ENCODE measurements at places on chromosomes 2 and 18.

DNA sequence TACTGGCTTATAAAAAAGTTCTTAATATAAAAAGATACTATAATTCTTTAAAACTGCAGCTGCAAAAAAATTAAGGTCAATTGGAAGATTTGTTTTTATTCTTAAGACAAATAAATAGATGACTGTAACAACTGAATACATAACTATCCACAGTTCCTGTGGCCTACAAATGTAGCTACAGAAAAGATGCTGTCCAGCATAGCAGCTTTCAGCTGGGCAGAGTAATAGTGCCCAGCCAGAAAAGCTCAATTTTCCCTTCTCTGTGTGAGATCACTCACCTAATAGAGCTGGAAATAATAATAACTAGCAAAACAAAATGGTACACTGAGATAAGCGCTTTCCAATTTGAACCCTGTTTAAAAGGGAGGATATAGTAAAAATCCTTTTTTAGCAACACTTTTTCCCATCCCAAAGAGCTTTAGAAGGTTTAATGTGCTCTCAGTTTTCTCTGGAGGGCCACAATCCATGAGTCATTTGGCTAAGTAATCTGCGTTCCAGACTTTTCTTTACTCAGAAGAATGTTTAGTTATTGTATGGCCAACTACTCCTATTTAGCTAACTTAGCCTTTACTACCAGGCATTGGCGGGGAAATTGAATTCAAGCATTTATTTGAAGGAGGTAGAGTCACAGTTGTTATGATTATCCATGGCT, 158.1 kb upstream of the SLC39A10 start:
- DNase-seq = no peak

DNA sequence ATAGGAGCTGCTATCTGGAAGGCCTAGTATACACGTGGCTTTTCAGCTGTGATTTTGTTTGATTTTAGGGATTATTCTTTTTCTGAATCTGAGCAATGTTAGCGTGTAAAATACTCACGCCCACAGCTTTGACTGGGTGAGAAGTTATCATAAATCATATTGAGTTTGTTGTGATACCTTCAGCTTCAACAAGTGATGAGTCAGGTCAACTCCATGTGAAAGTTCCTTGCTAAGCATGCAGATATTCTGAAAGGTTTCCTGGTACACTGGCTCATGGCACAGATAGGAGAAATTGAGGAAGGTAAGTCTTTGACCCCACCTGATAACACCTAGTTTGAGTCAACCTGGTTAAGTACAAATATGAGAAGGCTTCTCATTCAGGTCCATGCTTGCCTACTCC, at the start of gene GKN1:
Gene GKN1 (plus strand): TSS at position 386 of the 400 bp plus-strand sequence. CDS start 42 bp downstream, outside the sequence.
- DNase-seq = no peak

DNA sequence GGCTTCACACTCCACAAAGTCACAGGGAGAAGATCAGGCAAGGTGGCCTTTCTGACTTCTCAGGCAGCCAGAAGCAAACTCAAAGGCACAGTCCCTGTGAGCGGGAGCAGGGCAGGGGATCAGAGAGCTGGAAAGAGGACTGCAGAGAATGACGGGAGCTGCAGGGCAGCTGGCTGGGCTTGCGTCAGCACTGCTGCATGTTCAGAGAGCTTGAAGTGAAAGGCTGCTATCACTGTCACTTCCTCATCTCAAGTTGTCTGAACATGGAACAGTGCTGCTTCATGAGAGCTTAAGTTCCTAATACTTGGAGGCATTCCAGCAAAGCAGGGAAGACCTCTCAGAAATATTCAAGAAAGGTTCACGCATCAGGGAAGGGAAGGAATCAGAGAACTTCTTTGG, 20.4 kb downstream of the TGFBRAP1 start:
- DNase-seq = no peak

- DNase-seq = no peak
These were observed 2.1 kb downstream of the ST8SIA5 start for GRCh38 chr18:46754661-46755292.

- DNase-seq = no peak
These were observed 46.9 kb downstream of the NAB1 start for GRCh38 chr2:190695739-190696138.

GRCh38 chr2:218286570-218287459, 5.5 kb downstream of the TMBIM1 start:
- peak; percentile 93 for DNase-seq

- DNase-seq = no peak
These were observed 993 bp downstream of the COX7A2L start for GRCh38 chr2:42359965-42360483.

- DNase-seq = no peak
These were observed 288 bp upstream of the RDH14 start for GRCh38 chr2:18560797-18561085.

- DNase-seq = no peak
These were observed 823.2 kb upstream of the ID2 start for GRCh38 chr2:7858624-7859023.

DNA sequence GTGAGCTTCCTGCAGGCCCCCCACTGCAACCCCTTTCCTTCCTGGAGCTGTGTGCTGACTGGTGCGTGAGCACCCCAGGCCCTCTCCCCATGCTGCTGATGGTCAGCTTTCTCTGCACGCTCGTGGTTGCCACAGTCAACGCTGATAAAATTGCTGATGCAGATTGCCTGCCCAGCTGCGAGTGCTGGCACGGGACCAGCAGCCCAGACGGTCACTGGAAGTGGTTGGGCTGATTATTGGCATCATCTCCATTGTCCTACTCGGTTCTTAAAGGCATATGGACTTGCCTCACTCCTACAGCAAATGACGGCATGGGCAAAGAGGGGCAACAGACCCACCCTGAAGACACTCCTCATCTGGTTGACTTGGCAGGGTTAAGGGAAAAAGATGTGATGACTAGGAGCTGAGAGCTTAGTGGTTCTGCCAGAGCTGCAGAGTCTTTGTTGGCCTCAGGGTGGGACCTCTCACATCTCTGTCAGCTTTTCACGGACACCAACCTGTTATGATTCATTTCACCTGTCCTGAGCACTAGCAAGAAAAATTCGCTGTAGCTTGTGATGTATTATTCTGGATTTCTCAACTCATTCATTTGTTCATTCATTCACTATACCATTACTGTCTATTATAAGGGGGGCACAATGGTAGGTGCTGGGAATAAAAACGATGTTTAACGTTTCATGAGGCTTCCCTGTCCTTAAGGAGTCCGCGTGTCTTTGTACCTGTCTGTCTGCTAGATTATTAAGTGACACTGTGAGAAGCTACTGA, 38.4 kb downstream of the PAX8 start:
- DNase-seq = no peak

- no peak for DNase-seq
These were observed 36.2 kb downstream of the SPTBN1 start for GRCh38 chr2:54492335-54492734.

GRCh38 chr2:137939026-137939425, 25.2 kb upstream of the HNMT start:
- no peak for DNase-seq

GRCh38 chr2:239661334-239662312, 260.8 kb upstream of the HDAC4 start:
- DNase-seq = no peak

- no peak for DNase-seq
These were observed 121.6 kb upstream of the NDUFV2 start for GRCh38 chr18:8980918-8981317.

DNA sequence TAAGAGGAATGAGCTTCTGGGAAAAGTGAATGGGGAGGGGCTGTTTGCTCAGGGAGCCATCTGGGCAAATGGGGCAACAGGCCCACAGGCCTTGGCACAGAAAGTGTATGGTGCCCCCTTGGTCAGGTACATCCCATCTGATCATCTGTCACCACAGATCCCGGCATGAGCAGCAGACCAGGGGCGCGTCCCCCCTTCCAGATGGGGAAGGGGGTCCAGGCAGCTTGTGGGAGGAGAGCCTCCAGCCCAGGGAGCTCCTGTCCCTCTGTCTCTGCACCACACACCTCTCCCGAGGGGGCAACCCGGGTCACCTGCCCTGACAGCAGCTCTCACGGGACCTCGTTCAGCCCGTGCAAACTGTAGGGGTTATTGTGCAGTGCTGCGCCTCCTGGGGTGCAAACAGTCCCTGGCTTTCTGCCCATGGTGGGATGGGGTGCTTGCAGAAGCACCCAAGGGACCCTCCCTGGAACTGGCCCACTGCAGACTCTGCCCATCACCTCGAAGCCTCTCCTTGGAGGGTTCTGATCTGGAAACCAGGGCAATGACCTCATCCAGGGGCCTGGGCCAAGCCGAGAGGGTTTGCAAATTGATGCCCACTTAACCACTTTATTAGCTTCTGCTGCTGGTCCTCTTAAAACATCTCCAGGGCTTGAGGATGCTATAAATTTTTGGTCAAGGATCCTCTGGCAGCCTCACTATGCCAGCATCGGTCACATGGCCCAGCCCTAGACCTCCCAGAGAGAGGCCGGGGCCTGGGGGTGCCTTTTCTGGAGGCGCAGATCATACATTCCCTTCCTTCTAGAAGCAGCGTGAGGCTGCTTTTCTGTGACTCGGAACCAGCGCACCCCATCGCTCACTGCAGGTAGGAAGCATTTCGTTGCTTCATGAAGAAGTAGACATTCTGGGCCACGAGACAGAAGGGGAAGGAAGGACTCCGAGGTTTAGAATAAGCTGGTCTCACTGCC, 7.6 kb upstream of the BOK start:
- DNase-seq = no peak

DNA sequence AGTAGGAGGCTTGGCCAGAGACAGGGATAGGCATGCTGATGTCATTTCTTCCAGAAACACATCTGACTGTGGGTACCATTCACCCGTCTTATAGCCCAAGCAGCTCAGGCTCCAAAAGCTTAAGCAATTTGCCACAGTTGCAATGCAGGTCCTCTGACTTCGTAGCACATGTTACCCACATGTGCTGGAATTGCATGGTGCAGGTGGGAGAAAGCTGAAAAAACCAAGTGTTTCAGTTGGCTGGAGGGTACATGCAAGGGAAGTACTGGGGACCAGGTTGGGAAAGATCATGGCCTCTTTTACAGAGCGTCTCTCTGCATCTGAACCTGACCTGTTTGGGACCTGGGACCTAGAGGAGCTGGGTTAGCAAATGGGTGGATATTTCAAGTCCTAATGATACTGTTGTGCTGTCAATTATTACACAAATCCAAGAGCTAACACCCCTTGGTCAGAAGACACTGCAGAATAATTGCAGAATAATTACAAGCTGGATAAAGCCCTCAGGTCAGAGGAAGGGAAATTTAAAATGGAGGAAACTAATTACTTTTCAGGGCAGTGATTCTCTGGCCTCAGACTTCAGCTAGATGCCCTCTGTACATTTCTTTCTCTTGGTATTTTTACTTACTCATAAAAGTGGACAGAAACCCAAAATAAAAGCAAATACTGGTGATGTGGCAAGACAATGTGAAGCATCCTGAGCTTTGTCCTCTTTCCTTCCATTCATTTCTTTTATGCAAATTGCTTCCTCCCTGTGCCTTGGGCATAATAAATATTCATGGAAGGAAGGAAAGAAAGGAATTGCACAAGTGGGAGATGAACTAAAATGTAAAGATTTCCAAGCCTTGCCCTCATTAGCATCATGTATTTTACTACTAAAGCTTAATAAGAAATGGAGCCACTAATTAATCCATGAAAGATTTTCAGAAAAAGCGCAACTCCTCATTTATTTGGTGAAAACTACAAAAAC, 45.6 kb upstream of the TTC39C start:
- no peak for DNase-seq

GRCh38 chr2:177742851-177743250, 329.7 kb downstream of the PDE11A start:
- DNase-seq = no peak

GRCh38 chr2:222241128-222241870, 57.5 kb downstream of the PAX3 start:
- DNase-seq = no peak

DNA sequence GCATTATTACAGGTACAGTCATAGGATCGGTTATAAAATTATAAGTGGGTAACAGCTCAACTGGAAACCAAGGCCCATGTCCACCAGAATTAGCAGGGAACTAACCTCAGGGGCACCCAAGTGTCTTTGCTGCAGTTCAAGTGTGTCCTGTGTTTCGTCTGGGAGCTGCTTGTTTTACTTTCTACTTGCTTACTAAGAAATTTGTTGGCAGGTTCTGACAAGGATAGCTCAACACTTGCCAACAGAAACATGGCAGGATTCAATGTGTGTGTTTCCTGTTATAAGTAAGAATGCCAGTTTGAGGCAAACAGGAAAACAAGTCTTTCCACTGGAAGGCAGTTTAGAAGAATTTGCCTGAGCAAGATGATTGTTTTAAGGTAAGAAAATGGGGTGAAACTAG, 104.5 kb downstream of the EPHA4 start:
- no peak for DNase-seq

DNA sequence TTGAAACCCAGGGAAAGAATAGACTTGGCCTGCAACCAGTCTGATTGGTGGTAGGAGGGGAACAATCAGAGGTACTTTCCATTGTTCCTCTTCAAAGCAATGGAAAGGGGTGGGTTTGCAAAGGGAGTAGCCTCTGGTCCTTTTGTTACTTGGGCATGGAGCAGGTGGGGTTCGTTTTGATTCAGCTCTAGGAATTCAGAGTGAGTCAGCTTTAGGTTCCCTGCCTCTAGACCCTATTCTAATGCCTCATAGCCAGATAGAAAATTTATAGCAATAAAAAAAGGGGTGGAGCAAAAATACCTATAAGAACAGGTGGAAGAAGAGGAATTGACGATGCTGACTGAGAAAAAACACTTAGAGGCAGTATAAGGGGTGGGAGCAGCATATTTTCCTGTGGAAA, 636.4 kb downstream of the PLCL1 start:
- no peak for DNase-seq

DNA sequence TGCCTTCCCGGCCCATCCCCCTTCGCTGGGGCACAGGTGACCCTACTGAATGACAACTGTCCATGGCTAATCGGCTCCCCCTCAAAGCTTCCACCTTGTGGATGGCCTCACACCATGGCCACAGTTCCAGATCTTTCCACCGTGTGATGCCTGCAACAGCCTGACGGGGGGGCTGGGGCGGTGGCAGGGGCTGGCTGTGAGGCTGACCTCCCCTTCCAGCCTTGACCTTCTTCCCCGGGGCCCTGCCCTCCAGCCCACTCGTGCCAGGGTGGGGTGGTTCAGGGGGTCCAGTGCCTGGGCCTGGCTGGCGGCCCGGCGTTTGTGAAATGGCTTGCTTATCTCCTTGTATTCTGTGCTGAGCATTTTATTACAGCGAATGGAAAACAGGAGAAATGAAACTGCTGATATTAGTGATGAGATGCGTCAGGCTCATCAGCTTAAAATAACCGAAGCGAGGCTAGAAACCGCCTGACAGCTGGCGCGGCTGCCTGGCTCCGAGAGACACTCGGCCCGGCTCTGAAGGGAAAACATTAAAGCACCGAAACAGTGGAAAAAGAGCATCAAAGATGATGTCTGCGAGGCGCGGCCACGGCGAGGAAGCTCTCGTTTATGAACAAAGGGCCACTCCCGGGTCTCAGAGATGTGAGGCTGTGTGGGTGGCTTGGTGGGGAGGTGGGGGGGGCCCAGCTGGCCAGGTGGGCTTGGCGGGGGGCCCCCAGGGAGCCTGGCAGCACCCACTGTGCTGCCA, 916 bp upstream of the PDCD1 start:
- DNase-seq = no peak

GRCh38 chr2:36476411-36476810, 120.8 kb downstream of the CRIM1 start:
- no peak for DNase-seq

GRCh38 chr2:38947241-38948239, 57.9 kb downstream of the ARHGEF33 start:
- peak; percentile 60 for DNase-seq

All from CD4-positive, alpha-beta T cell treated with Interleukin-15 for 1 hour (primary cell).